ENCODE measurements at places on chromosomes 3 and 15.

DNA sequence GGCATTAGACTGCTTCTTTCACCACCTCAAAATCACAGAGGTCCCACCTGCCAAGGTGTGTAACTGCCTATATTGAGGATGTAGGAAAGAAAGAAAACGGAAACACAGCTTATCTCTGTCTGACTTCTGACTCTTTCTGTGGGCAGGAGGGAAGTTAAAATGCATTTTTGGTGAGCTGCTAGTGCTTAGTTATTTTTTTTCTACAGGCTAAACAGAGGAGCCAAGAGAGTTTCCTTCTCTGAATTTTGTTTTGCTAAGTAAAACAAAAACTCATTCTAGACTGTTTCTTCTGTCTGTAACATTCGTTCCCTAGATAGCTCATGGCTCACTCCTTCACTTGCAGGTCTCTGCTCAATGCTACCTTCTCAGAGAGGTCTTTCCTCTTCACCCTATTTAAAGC is 18.8 kb upstream of the AMOTL2 start:
- no peaks in the 10 kb centered on the region for H3K4me1 ChIP-seq
- H3K4me3 ChIP-seq: no peak overlapping the region
- no peak for DNase-seq
- H3K36me3 ChIP-seq: no peaks in the 10 kb centered on the region
- peaks cover 54% of the 10 kb centered on the region for H3K27me3 ChIP-seq

DNA sequence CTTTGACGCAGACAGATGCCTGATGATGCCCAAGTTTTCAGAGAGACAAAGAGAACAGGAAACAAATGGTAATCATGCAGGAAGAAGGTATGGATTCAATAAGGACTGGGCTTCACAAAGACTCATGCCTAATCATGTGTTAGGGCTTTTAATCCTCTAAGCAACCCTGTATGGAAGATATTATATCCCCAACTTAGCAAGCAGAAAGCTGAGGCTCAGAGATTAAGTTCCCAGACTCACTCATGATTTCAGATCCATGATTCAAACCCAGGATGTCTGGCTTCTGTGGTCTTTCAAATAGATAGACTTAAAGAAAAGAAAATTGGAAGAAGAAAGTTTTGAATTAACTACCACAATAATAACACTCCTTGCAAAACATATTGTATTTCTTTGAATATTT is 4.1 kb upstream of the CLASP2 start:
- H3K4me1 ChIP-seq: peaks cover 11% of the 10 kb centered on the region
- peaks cover 9% of the 10 kb centered on the region for H3K36me3 ChIP-seq
- DNase-seq: no peak
- H3K4me3 ChIP-seq: no peak overlapping the region

DNA sequence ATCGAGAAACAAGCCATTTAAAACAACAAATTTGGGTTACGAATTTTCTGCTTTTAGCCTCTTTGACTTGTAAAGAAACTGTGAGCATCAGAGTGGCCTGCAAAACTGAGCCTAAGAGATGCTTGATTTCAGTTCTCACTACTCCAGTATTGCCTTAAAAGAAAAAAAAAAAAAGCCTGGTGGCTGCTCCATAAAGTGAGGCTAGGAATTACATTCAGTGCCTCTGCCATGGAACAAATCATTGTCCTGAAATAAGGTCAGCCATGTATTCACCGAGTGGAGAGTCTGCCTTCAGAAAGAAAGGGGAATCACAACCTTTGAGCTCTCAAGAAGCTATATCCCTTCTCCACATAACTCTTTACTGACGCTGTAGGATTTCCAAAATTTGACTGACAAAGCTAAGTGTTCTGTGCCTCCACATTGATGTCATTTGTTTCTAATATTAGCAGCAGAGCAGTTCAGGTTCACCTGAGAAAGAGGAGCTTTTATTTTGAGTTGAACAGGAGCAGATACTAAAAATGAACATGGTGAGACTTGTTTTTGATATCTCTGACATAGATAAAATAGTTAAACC is 137.3 kb downstream of the SSR3 start:
- DNase-seq: no peak
- no peaks in the 10 kb centered on the region for H3K4me1 ChIP-seq
- no peak overlapping the region for H3K4me3 ChIP-seq
- H3K27me3 ChIP-seq: peaks cover 13% of the 10 kb centered on the region

DNA sequence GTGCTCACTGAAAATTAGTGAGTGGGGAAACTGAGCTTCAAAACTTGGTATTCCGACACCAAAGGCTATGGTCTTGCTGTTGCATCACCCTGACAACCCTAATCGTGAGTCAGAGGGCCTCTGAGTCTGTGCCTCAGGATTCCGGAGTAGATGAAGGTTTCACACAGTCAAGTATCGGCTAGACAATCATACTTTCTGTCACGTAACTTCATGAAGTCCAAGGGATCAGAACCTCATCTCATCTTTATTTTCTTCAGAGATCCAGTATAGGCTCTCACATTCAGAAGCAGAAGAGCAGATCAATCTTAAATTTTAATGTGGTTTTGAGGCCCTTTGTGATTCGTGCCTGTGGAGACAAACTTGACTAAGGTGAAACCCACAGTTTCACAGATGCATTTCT is 26.1 kb upstream of the NECTIN3 start:
- H3K4me3 ChIP-seq: no peak overlapping the region
- no peaks in the 10 kb centered on the region for H3K36me3 ChIP-seq
- no peaks in the 10 kb centered on the region for H3K27me3 ChIP-seq
- peaks cover 6% of the 10 kb centered on the region for H3K4me1 ChIP-seq
- no peak for DNase-seq

DNA sequence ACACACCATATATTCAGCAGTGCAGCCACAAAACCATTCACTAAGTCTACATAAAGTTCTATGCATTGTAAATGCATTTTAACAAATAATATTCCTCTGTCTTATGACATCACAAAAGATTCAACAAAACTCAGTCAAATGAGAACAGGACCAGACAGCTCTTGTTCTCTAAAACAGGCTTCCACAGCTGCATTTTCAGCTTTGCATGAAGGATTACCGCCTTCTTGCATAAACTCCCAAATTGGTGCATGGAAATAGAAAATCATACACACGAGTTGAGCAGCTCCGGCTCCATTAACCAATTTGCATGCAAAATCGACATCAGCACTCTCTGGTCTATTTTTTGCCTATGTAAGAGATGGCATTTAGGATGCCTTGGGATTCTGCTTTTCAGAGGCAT is 66.4 kb downstream of the RFTN1 start:
- H3K27ac ChIP-seq: peak overlapping the region; percentile 5
- no peak for DNase-seq
- no peak overlapping the region for H3K4me3 ChIP-seq
- H3K36me3 ChIP-seq: peaks cover 80% of the 10 kb centered on the region

DNA sequence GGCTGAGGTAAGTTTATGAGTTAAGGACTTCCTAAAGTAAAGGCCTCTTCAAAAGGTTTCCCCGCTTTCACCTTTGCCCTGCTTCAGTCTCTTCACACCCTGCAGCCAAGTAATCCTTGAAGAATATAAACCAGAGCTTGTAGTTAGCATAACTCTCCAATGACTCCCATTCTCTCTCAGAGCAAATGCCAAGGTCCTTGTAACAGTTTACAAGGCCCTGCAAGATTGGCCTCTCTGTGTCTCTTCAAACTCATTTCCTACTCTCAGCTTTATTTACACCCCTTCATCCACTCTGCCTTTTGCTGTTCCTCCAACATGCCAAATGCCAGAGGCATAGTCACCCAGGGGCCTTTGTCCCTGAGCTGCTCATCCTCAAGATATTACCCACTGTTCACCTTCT is 60.5 kb upstream of the MME start:
- no peak overlapping the region for H3K27ac ChIP-seq
- DNase-seq: no peak
- H3K4me3 ChIP-seq: no peak overlapping the region
- no peaks in the 10 kb centered on the region for H3K36me3 ChIP-seq
- H3K27me3 ChIP-seq: no peaks in the 10 kb centered on the region

DNA sequence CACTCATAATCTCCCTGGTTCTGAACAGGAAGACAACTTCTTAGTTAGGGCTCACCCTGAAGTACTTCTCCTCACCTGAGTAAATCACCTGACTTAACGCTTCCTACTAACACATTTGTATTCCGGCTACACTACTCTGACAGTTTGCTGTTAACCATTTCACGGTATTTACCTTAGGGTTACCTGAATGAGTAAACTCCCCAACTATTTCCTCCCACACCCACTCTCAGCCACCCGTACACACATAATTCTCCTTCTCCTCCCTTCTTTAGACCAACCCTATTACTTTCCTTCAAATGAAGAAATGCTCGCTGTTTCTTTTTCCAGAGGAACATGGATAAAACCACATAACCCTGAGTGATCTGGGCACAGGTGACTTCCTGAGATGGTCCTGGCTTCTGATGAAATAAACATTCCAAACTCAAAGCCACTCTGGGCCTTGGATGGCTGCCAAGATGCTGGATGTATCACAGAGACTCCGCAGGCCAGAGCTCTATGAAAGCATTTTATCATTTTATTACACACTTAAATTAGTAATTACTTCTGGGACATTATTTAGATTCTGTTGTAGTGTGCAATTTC is 183.6 kb upstream of the ATP11B start:
- H3K27ac ChIP-seq: no peak overlapping the region
- H3K4me3 ChIP-seq: no peak overlapping the region

DNA sequence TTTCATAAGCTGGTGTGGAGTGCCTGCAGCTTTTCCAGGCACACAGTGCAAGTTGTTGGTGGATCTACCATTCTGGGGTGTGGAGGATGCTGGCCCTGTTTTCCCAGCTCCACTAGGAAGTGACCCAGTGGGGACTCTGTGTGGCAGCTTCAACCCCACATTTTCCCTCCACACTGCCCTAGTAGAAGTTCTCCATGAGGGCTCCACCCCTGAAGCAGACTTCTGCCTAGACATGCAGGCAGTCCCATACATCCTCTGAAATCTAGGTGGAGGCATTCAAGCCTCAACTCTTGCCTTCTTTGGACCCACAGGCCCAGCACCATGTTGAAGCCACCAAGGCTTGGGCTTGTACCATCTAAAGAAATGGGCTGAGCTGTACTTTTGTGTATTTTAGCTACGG is 206.2 kb upstream of the GRM7 start:
- no peak overlapping the region for H3K4me3 ChIP-seq
- no peaks in the 10 kb centered on the region for H3K36me3 ChIP-seq
- no peaks in the 10 kb centered on the region for H3K27me3 ChIP-seq

DNA sequence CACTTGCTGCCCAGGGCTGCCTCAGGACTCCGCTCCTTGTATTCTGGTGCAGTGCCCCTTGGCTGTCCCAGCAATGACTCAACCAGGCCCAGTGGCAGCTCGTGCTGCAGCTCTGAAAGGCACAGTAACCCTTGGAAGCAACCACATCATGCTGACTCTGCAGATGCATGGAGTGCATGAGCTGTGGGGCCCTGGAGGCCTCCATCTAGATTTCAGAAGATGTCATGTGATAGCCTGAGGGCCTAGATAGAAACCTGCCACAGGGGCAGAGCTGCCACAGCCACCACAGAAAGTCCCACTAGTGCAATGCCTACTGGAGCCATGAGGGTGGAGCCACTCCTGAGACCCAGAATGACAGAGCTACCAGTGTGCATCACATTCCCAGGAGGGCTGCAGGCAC is 117.1 kb upstream of the SMAD3 start:
- peaks cover 3% of the 10 kb centered on the region for H3K4me1 ChIP-seq
- no peak for DNase-seq
- no peak overlapping the region for H3K4me3 ChIP-seq
- H3K27ac ChIP-seq: no peak overlapping the region

DNA sequence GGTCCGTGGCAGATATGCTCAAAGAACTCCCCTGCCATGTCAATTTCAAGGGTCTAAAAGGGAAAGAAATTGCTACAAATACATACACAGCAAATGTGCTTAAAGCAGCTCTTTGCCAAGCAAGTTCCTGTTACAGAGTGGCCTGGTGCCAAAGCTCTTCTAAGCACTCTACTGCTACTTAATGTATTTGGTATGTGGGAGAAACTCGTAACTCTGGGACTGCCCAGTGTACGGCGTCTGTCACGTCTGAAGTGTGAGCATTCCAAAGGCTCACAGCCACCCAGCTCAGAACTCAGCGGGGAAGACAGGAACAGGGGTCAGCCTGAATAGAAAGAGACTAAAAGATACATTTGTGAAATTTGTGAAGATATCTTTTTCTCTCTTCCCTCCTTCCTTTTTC is 54.6 kb downstream of the RBMS3 start:
- H3K36me3 ChIP-seq: no peaks in the 10 kb centered on the region
- no peaks in the 10 kb centered on the region for H3K27me3 ChIP-seq
- no peak overlapping the region for H3K27ac ChIP-seq
- DNase-seq: no peak
- no peaks in the 10 kb centered on the region for H3K4me1 ChIP-seq

DNA sequence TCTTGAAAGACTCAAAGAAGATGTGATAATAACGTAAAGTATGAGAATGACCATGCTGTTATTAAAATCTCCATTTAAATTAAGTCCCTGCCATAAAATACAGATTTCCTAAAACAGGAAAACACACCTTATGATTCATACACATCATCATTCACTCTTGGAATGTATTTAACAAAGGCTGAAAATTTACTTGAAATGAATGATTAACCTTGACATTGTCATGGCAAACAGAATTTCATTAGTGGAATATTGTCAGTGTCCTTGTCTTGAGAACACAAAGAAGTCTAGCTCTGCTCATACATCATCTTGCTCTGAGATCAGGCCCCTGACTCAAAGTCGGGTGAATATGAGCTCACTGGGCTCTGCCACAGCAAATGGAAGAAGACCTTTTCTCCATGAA is 313.9 kb downstream of the FGF12 start:
- DNase-seq: no peak
- peaks cover 28% of the 10 kb centered on the region for H3K27me3 ChIP-seq
- no peak overlapping the region for H3K4me3 ChIP-seq
- H3K27ac ChIP-seq: no peak overlapping the region
- H3K4me1 ChIP-seq: peaks cover 1% of the 10 kb centered on the region
- H3K36me3 ChIP-seq: no peaks in the 10 kb centered on the region

DNA sequence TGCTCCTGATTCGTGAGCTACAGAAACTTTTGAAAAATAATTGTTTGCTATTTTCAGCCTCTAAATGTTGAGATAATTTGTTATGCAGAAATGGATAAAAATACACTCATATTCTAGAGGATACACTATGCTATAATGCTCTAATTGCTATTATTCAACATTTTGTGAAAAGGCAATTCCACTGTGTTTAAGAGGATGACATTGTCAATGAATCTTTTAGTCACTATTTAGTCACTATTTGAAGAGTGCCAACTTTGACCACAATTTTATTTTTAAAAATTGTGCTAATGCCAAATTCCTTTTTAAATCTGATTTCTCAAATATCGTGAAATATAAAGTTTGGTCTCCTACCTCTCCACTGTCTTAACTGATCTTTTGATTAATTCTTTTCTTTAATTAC is 604.9 kb upstream of the KCNMB2 start:
- H3K36me3 ChIP-seq: no peaks in the 10 kb centered on the region
- no peak overlapping the region for H3K4me3 ChIP-seq
- H3K4me1 ChIP-seq: peaks cover 22% of the 10 kb centered on the region
- no peak for DNase-seq
- H3K27me3 ChIP-seq: no peaks in the 10 kb centered on the region
- H3K27ac ChIP-seq: no peak overlapping the region

DNA sequence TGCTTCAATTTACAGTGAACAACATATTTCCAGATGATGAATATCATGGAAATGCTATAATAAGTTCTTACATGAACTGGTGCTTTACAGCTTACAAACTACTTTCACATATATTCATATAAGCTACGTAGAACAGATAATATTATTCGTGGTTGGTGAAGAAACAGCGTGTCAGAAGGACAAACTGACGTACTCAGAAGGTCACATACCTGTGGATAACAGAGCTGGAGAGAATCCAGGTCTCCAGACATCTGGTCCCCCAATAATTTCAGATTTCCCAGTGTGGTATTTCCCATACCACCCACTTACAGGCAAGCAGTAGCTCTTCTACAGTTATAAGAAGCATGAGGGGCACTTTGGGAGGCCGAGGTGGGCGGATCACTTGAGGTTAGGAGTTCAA is 156.6 kb downstream of the PLD1 start:
- no peak overlapping the region for H3K4me3 ChIP-seq
- H3K27me3 ChIP-seq: no peaks in the 10 kb centered on the region
- DNase-seq: no peak
